ENCODE measurements at places on chromosomes 4 and X. TPM values are rescaled to one million over a fixed set of nuclear protein-coding genes. Genes with fewer than 3 reads are reported as not detected.

The IL2RG gene
- total RNA-seq: 148 TPM

The MAGEA10 gene
- total RNA-seq: not detected

The SSX2 gene
- total RNA-seq: not detected

- no peaks in the 10 kb centered on the region for H3K4me1 ChIP-seq
- DNase-seq: no peak
- H3K27me3 ChIP-seq: peaks cover under 1% of the 10 kb centered on the region
- no peak overlapping the region for H3K27ac ChIP-seq
- no peak overlapping the region for H3K4me3 ChIP-seq
- no peaks in the 10 kb centered on the region for H3K36me3 ChIP-seq
Observed at GRCh38 chr4:15106399-15106798, 104.1 kb downstream of the CPEB2 start.

- no peak overlapping the region for H3K4me3 ChIP-seq
- H3K36me3 ChIP-seq: no peaks in the 10 kb centered on the region
- peaks cover 2% of the 10 kb centered on the region for H3K27me3 ChIP-seq
- no peaks in the 10 kb centered on the region for H3K4me1 ChIP-seq
- no peak overlapping the region for H3K27ac ChIP-seq
- no peak for DNase-seq
Observed at GRCh38 chrX:134684956-134685355, 26.7 kb upstream of the PLAC1 start.

DNA sequence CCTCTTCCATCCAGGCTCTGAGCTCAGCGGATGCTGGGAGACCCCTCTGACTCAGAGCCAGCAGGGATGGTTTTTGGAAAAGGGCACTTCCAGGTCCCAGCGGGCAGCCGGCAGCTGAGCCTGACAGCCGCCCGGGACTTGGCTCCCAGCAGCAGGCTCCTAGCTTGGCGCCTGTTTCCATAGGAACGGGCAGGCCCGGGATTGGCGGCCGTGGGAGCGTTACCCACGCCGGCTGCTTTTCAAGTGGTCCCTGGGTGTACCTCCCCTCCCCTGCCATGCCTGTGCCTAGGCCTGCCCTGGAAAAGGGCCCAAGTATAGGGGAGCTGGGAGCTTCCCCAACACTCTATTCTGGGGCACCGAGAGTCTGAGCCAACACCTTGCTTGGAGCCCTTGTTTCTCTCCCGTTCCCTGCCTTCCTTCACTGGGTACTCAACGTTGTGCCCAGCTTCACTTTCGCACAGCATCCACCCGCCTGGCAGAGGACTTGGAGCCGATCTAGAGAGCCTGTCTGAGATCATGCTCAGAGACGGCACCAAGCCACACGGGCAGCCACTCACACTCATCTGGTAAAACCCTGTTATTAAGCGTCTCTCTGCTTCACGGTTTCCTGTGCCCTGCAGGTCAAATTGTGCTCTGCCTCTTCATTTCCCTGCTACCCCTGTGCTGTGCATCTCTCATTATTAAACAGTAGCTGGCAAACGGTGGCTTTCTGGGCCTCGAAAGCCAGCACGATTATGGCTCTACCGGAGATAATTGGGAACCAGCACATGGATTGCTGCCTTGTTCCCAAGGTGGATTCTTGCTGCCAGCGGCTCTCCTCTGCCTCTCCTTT, 521.5 kb downstream of the BCOR start:
- no peak overlapping the region for H3K4me3 ChIP-seq
- H3K36me3 ChIP-seq: no peaks in the 10 kb centered on the region
- DNase-seq: no peak
- H3K27ac ChIP-seq: no peak overlapping the region
- no peaks in the 10 kb centered on the region for H3K27me3 ChIP-seq

Measured in activated naive CD4-positive, alpha-beta T cell treated with anti-CD3 and anti-CD28 coated beads for 36 hours (primary cell).